Naive B cell (primary cell): ENCODE measurements at places on chromosomes 16 and 17.

- DNase-seq, result peak; percentile 26
These were observed 246.6 kb upstream of the RPL38 start for GRCh38 chr17:73956595-73957465.

DNA sequence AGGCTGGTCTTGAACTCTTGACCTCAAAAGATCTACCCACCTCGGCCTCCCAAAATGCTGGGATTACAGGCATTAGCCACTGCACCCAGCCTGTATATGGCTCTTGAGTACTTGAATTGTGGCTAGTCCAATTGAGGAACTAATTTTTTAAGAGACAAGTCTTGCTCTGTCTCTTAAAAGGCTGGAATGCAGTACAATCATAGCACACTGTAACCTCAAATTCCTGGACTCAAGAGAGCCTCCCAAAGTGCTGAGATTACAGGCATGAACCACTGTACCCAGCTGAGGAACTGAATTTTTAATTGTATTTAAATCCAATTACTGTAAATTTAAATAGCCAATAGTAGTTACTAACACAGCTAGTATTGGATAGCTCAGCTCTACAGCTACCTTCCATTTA is 50.6 kb downstream of the MED13 start:
- DNase-seq, result no peak

- DNase-seq, result no peak
These were observed at the start of gene VAT1L for GRCh38 chr16:77788181-77789084. VAT1L (plus strand) TSS chr16:77788564; CDS start chr16:77788683, 119 bp downstream.

DNA sequence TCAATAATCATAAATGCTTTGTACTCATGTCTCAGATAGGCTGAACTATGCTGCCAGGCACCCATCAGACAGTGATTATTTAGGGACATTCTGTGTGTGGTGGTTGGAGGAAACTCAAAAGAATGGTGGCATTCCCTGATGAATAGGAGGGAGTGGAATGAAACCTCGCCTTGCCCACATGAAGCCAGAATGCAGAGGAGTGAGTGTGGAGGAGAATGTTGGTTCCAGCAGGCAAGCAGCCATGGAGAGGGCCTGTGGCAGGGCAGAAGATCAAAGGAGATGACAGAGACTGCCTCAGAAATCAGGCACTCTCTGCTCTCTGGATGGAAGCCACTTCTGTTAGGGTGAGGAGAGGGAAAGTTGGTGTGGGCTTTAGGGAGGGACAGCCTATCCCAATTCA is 22.5 kb downstream of the KCTD19 start:
- DNase-seq, result no peak

DNA sequence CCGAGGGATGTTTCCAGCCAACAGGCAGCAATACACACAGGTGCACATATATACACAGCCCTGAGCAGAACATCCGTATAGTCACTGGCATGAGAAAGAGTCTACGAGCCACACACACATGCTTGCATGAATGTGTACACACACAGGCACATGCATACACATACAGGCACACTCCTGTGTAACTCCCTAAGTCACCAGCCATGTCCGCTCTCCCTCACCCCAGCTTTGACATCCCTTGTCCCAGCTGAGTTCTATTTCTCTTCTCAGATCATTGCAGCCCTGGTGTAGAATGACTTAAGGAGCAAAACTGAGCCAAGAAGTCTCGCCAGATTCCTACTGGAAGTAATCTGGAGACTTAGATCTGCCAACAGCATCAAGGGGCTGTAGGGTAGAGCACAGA is 13.1 kb downstream of the CDRT4 start:
- no peak for DNase-seq

DNA sequence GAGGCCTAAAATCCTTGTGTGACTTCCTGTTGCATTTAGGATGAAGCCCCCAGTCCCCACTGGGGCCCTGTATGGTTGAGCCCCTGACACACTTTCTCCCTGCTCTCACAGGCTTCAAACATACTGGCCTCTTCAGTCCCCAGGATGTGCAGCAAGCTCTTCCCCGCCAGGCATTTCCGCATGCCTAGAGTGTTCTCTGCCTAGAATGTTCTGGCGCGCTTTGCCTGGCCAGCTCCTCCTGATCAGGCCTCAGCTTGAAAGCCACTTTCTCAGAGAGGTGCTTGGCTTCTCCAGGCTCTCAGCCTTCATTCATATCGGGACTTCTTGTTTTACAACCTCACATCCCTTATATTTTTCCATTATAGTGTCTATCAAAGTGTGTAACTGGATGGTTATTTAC is 123.7 kb downstream of the SPACA3 start:
- no peak for DNase-seq
